CD4-positive, alpha-beta T cell treated with Interleukin-2 at 100 ng/mL for 4 hours (primary cell): ENCODE measurements at places on chromosomes 2 and 18.
A peak's percentile ranks its signal among the peaks of the same experiment; 100 is the strongest.

DNA sequence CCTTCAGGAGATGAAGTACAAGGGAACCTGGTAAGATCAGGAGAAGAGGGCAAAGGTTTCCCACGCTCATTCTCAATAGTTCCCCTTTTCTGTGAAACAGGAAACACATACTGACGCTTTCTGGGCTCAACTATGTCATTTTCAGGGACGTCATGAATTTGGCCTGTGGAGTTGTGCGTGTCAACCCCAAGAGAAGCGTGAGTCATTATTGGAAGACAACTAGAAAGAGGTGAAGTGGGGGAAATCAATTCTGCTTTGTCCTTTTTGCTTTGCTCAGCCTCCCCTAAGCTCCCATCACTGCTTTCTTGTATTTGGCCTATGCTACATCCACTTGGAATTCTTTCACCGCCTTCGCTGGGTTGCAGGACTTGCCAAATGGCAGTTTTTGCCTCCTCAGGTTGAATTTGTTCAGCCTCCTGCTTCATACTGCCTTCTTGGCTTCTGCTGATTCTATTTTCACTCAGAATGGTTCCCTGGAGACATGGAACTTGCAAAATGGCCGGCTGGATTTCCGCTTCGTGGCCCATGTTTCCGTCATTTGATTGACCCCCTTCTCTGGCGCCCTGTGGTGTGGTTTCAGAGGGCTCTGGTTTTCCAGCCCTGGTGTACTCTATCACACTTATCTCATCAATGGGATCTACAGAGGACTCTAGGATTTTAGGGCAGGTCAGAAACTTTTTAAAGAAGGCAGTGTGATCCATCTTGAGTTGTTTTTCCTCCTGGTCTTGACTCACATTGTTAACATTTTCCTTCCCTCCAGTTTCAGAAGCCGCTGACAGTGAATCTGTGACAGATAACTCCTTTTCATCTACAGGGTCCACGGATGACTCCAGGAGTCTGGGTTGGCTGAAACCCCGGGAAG is 93.3 kb downstream of the ALPK2 start:
- peak; percentile 10 for DNase-seq

DNA sequence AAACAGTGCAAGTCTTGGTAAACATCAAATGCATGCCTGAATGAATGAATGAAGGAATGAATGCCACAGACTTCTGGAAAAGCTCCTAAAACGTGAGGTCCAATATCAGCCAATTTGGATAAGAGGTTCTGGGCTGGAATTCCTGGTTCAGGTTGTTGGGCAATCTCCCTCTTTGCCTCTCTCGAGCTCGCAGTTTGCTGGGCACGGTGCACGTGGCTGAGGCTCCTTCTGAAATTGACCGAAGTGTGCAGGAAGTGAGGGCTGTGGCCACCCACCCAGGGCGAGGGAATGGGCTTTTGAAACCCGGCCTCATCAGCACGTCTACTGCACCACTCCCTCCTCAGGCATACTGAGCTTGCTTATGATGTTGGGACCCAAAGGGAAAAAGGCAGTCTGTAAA is 288.8 kb upstream of the HS6ST1 start:
- no peak for DNase-seq

GRCh38 chr2:238220892-238221521 is 17.5 kb upstream of the ILKAP start:
- no peak for DNase-seq

DNA sequence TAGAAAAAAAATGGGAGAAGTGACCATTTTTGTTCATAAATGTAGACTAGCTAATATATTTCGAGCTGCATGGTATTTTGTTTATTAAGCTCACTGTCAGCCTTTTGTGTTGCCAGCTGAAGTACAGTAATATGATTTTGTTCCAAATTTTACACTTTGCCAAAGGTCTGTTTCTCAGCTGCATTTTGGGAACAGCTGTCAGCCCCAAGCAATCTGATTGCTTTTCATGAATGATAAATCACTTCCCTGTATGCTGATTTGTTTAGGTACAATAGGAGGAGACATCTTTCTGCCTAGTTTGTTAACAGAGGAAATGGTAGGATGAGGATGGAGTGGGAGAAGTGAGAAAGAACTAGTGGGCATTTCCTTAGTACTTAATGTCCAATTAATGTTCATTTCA is 79.3 kb downstream of the NABP1 start:
- DNase-seq, result no peak

GRCh38 chr18:2987876-2988790 is 24.8 kb downstream of the LPIN2 start:
- DNase-seq, result no peak

- no peak for DNase-seq
These were observed 17.9 kb downstream of the TMEM37 start for GRCh38 chr2:119449521-119449920.

GRCh38 chr2:74004212-74005182 is 19.8 kb downstream of the TET3 start:
- DNase-seq, result no peak

GRCh38 chr2:193103064-193103463 is 908.3 kb upstream of the TMEFF2 start:
- DNase-seq, result no peak
